ENCODE measurements at places on chromosomes 5 and 9.

DNA sequence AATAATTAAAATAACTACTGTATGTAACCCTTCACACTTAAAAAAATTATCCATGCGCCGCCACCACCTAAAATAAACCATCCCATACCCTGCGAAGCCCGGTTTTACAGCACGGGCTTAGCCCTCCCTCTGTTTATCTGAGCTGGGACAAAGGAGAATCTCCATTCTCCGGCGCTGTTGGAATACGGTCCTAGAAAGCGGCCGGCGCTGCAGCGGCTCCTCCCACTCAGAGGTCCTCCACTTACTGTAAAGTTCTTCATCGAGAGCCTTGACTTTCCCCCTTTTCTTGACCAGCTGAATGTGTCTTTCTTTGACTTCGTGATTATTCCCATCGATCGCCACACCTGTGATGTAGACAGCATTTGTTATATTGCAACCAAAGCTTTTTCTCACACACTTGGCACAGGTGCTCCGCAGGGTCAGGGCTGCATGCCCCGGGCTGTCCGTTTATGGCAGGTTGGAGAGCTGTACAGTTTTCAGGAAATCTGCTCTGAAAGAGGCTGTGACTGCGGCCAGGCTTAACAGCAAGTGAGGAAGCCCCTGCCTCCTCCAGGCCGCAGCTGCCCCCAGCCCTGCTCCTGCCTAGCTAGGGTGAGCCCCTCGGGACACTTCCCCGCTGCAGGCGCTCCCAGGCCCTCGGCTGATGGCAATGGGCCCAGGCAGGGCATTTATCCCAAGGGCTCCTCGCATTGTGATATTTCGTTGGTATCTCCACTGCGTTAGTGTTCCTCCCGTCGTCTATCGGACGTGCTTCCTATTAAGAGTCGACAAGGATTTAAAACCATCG lies 16.7 kb downstream of the GFPT2 start:
- no peak for DNase-seq

- DNase-seq = no peak
Measured at GRCh38 chr5:44532981-44533380, 143.8 kb upstream of the FGF10 start.

DNA sequence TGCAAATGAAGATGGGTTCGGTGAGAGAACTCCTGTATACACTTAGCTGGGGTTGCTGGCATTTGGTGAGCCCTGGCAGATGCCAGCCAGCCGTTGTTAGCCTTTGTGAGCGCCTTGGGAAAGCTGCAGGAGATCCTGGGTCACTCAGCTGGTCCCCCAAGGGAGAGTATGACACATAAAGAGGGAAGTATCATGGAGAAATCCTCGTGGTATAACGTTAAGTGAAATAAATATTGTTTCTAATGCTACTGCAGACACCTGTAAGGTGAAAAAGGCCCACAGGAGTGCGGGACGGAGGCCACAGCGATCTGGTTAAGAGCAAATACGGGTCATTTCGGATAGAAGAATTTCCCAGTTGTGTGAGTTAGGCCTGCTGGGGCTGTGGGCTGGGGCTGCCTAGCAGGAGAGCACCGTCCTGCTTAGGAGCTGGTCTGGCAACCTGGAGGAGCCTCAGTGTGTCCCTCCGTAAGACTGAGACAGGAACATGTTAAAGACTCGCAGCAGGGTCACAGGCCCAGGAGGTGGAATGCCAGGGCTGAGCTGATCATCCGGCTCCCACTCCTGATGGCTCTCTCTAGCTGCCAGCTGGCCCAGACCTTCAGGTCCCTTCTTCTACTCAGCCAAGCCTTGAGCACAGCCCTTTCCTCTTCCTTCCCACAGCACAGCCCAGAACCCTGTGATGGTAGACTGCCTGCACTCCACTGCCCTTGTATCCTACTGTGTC lies 4.9 kb downstream of the NKX2-5 start:
- DNase-seq = no peak

- DNase-seq = no peak
Measured at GRCh38 chr5:68041293-68041692, 174.3 kb upstream of the PIK3R1 start.

- no peak for DNase-seq
Measured at GRCh38 chr5:177527595-177527994, 10.8 kb upstream of the DDX41 start.

GRCh38 chr5:147509710-147510651 lies at the start of gene DPYSL3:
DPYSL3 (minus strand) TSS chr5:147510068; CDS start chr5:147509858, 210 bp downstream.
- peak; percentile 79 for DNase-seq

DNA sequence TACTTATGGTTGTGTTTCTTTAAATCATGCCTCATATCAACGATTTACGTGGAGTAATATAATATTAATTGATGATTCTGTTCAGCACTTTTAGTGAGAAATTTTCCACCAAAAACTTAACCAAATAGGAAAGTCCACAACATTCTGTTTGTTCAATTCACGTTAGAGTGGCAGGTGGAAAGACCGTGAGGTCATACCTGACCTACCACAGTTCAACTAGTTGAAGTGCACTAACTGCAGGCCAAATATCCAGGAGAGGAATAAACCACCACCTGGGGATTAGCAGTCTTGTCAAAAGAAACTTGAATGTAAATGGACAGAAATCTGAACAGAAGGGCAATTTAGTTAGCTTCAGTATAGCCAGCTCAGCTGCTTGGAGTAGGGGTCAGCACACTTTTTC lies 577.7 kb downstream of the KIF4B start:
- no peak for DNase-seq

DNA sequence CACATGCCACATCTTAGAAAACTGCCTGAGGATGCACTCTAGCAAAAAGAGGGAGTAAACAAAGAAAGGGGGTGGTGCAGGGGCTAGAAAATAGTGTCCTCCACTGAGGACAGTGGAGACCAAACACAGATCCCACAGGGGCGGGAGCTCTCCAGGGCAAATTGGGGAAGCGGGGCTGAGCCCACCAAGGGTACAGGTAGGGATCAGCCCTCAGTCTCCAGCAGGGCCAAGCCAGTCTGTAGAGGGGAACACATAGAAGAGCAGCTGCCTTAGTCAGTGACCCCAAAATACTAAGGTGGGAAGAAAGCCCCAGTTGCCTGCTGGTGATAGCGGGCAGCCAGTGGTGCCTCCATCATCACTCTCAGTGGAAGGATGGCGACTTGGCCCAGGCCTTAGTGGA lies 134.0 kb downstream of the ATPSCKMT start:
- no peak for DNase-seq

DNA sequence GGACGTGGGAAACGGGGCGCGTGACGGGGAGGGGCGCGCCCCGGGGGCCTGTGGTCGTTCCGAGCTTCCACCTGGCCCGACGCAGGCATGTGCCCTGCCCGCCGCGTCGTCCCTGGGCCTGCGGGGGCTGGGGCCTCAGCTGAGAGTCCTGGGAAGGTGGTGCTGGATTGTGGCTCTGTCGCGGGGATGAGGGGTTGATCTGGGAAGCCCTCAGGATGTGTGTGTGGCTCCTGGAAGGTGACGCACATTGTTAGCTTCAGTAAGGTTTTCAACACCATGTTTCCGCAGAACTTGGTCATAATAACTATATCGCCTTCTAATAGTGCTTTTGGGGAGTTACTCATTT lies 589.1 kb downstream of the MTRR start:
- DNase-seq = peak; percentile 40

DNA sequence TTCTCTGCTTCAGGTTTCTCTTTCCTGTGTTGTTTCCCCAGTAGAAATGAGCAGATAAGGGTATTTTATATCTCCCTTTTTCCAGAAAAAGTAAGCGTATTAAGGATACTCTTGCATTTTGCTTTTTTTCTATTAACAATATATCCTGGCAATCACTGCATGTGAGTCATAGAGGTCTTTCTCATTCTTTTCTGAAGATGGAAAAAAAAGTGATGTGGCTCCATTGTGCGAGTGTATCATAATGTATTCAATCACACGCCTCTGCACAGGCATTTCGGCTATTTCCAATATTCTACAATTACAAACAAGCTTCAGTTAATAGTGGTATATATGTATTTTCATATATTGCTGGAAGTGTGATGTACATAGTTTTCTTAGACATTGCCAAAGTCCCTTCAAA lies 155.9 kb downstream of the MED27 start:
- DNase-seq = peak; percentile 8

DNA sequence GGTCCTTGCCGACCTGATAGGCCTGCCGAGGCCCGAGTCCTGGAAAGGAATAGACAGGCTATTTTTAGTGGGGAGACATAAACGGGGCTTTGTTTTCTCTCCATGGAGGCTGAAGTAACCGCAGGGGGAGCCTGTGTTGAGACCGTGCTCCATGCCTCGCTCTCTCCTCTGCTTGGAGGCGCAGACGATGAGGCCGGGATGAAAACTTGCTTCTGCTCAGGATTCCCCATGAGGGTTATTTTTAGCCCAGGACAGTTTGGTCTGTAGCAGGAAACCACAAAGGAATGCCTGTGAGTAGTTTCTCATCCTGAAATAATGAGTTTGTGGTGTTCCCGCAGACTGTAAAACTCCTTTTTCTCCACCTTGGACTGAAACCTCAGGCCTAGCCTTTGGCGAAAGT lies 81.9 kb upstream of the RARS1 start:
- peak; percentile 96 for DNase-seq

- DNase-seq = peak; percentile 25
Measured at GRCh38 chr9:2623288-2624050, 1.9 kb downstream of the VLDLR start.

GRCh38 chr5:60386436-60387050 lies 313.4 kb downstream of the DEPDC1B start:
- no peak for DNase-seq

DNA sequence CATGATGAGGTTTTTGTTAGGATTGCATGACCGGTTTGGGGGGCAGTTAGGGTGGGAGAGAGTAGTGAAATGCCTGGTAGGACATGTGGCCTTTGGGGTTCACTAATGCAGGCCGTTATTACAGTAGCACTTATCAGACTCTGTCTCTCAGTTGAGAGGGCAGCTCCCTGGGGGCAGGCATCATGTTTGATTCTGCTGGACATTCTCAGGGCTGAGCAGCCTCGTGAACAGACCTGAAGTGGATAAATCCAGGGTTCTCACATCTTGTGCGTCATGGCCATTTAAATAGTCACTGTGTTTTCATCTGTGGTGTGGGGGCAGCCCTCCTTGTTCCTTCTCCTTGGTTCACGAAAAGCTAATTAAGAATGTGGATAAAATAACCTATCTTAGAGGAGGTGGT lies 18.9 kb downstream of the KCNN2 start:
- DNase-seq = no peak

GRCh38 chr5:168752012-168752411 lies 172.8 kb upstream of the PANK3 start:
- no peak for DNase-seq

DNA sequence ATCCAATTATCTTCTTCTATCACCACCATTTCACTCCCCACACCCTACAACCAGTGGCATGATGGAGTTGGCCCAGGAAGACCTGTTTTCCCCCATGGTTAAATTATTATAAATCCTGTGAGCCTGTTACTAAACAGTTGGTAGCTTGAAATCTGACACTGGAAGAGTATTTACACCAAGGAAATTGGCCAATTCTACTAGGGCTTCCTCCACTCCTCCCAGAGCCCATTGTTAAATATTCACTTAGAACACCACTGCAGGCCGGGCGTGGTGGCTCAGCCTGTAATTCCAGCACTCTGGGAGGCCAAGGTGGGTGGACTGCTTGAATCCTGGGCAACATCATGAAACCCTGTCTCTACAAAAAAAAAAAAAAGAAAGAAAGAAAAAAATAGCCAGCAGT lies 32.4 kb upstream of the CKS2 start:
- no peak for DNase-seq

- no peak for DNase-seq
Measured at GRCh38 chr9:128707446-128707845, 5.1 kb downstream of the PKN3 start.

DNA sequence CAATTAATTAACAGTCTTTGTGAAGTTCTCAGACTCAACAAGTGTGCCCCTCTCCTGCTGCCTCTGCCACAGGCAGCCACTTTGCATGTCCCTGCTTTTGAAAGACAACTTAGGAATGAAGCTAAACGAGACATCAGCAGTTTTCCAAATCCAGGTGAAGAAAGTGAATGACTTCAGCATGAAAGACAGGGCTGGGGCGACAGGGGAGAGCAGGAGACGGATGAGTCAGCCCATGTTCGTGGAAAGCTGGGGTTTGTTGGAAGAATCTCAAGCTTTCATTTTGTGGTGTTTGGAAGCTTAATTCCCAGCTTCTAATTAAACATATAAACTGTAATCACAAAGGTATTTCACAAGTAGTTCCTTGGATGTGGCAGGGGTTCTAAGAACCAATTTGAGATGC lies 207.8 kb upstream of the MAP3K1 start:
- DNase-seq = peak; percentile 79

DNA sequence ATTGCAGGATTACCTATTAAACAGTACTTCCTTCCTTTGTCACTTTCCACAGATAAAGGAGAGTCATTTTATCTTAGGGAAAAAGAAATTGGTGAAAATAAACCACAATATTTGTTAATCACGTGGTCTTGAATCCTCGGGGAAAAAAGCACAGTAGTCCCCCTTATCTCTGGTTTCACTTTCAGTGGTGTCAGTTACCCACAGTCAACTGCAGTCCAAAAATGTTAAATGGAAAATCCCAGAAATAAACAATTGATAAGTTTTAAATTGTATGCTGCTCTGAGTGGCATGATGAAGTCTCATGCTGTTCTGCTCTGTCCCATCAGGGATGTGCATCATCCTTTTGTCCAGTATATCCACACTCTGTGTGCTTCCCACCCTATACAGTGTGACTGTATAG lies 405.2 kb upstream of the MPDZ start:
- no peak for DNase-seq

- no peak for DNase-seq
Measured at GRCh38 chr9:7313389-7313788, 486.2 kb downstream of the DMAC1 start.

GRCh38 chr5:113806250-113806649 lies 292.8 kb downstream of the YTHDC2 start:
- peak; percentile 79 for DNase-seq

- DNase-seq = no peak
Measured at GRCh38 chr5:138933522-138934290, 58.6 kb upstream of the LRRTM2 start.

- peak; percentile 13 for DNase-seq
Measured at GRCh38 chr5:176373100-176373818, 8.0 kb downstream of the ARL10 start.

DNA sequence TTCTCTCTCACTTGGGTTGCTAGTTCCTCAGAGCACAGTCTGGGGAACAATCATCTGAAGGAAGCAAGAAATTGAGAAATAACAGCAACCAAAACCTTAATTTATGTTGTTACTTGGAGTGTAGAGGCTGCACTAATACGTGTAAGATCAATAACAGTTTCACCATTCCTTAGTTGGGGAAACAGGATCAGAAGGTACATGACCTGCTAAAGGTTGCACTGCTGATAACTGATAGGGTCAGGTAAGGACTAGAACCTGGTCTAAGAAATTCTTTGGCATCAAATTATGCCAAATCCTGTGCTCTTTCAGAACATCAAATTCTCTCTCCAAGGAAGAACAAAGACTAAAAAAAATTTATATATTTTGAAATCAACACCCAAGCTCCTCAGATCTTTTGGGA lies 278.6 kb upstream of the C9orf72 start:
- no peak for DNase-seq

DNA sequence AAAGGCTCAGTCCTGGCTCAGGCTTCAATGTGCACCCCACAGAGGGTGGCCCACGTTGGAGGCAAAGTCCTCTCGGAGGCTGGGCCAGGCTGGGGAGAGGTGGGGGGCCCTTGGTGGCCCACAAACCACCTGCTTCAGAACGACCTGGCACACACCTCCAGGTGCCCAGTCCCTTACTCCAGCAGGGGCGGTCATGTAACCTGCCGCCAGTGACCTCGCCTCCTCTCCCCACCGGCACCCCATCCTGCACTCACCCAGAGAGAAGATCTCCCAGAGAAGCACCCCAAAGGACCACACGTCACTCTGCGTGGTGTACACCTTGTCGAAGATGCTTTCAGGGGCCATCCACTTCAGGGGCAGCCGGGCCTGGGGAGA lies 22.5 kb upstream of the SCGB3A1 start:
- DNase-seq = no peak

- DNase-seq = no peak
Measured at GRCh38 chr5:136819526-136820302, 454.4 kb upstream of the TRPC7 start.
